ENCODE measurements at places on chromosomes 5 and 9.

GRCh38 chr5:60842871-60843385 is 1.1 kb downstream of the ELOVL7 start:
- DNase-seq = no peak

- DNase-seq = no peak
Measured at GRCh38 chr9:130483371-130483971, 38.7 kb downstream of the ASS1 start.

DNA sequence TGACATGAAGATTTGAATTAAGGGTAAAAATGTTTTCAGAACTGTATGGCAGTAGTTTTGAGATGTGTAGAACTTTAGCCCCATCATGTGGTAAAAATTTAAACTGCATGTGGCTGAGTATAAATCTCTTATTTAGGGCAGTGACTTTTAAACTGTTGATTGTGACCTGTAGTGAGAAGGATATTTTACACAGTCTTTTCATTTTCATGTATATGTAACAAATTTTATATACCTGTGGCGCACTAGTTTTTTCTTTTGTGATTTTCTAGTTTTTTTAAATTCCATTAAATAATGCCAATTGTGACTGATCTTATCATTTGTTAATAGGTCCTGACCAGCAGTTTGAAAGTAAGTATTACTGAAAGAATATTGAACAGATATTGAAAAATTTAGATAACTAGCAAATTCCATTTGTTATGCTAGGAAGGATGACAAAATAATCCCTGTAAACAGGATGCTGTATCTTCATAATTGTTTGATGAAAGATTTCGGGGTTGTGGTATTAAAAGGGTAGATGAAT is 47.2 kb downstream of the GPBP1 start:
- peak; percentile 62 for DNase-seq

DNA sequence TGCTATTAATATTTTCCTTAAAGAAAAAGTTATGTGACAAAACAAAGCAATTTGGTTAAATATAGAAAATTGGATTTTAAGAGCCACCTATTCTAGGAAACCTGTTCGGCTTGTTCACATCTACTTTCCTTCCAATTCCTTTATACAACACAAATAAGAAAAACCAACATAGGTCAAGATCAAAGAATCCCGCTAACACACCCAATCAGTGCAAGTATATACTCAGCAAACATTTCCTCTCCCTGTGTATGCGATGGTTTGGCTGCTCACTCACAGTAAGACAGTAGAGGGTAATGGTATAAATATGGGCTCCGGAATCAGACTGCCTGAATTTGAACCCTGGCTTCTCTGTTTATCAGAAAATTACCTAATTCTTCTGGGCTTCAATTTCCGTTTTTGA is 757.5 kb upstream of the ZNF608 start:
- DNase-seq = no peak

DNA sequence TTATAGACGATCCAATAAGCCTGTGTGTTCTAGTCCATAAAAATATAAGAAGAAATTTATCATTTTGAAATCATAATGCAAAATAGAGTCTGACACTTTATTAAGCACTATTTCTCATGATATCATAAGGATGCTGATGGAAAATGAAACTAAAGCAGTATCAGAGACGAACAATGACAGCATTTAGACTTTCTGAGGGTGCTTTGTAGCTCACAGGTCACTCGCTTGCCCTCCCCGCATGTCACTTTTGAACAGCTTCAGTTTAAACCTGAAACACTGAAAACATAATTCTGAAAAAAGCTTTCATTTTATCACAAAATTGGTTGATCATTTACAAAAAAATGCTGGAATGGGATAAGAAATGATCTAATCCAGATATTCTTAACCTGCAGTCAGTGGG is 247.1 kb downstream of the EBF1 start:
- no peak for DNase-seq

- DNase-seq = no peak
Measured at GRCh38 chr9:223152-223551, 8.5 kb downstream of the DOCK8 start.

- DNase-seq = no peak
Measured at GRCh38 chr5:149995385-149996204, 4.9 kb downstream of the TIGD6 start.

GRCh38 chr5:42643360-42643759 is 113.3 kb upstream of the CCDC152 start:
- DNase-seq = no peak

- no peak for DNase-seq
Measured at GRCh38 chr9:127966416-127967150, 14.2 kb downstream of the EEIG1 start.

DNA sequence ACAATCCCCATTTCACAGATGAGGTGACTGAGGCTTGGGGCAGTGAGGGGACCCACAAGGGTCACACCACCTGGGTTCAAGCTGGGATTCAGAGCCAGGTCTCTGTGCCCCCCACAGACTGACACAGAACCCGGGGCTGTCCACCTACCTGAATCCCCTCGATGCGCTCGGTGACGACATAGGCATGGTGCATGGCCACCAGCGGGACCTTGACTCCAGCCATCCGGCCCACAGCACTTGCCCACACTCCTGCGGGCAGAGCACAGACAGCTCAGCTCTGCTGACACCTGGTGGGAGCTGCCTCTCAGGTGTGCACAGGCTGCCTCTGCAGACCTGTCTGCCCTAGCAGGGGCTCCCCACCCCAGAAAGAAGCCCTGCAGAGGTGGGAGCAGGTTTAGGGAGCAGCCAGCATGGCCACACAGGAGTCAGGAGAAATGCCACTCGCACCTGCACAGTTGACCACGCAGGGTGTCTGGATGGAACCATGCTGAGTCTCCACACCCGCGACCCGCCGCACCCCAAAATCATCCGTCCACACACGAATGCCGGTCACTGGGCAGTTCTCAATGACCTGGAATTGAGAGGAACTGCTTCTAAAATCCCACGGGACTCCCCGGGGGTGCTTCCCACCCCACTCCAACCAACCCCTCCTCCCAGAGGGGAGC is 8.4 kb downstream of the SARDH start:
- DNase-seq = no peak

DNA sequence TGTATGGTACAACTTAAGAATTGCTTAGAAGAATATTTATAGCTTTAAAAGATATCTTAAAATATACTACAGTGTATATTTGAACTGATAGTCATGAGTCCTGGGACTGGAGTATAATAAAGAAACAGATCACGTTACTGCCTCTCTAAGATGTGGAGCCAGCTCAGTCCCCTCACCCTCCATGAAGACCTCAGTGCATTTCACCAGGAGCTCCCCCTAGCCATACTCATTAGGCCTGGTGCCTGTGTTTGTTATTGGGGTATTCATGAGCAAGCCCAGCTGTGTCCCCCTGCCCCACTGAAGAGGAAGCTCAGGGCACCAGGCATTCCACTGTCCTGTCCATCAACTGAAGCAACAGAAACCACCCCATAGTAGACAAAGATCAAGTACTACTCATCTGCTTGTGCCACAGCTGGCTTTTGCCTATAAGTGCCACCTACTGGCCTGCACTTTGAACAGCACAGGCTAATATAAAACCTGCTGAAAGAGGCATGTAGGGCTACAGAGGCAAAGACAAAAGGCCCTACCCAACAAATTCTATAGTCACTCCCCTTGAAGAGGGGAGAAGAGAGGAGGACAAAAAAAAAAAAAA is 850.2 kb upstream of the NUDT12 start:
- peak; percentile 0 for DNase-seq

DNA sequence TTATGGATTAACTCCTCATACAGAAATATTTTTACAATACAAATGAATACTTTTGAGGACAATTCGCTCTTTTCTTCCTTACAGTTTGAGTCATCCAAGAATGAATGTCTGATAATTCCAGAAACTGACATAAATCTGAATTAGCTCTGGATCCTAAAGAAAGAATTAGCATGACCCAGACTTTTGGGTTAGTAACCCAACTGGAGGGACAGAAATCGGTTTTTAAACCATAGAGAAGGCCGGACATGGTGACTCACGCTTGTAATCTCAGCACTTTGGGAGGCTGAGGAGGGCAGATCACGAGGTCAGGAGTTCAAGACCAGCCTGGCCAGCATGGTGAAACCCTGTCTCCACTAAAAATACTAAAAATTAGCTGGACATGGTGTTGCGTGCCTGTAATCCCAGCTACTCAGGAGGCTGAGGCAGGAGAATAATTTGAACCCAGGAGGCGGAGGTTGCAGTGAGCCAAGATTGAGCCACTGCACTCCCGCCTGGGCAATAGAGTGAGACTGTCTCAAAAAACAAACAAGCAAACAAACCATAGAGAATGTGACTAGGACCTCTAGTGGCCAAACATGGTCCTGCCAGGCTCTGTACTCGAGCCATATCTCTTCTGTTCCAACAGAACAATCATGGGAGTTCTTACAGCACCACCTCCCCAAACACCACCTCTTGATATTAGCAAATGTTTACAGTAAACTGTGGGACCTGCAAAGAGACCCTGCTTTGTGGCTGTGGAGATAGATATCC is 44.8 kb downstream of the LURAP1L start:
- no peak for DNase-seq

DNA sequence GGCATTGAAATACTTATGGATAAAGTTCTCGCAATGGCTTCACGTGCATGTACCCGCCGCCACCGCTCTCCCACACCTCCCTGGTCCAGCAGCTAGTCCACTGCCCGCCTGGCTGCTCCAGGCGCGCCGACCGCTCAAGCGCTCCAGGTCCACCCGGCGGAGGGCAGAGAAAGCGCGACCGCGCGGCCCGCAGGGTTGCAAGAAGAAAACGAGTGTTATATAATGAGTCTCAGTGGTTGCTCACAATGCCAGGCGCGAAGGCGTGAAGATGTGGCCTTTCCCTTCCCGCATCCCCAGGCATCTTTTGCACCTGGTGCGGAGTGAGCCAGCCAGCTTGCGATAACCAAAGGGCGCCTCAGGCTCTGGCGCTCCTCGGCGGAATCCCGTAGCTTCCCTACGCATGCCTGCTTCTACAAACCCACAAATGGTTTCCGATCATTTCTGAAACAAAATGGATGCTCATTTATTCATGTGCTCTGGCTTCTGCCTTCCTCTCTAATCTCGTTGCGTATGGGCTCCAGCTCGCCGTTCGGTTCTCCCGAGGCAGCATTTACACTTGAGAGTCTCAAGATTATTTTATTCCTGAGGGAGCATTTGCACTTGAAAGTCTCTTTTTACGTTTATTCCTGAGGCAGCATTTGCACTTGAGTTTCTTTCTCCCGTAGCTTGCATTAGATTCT is 25.7 kb downstream of the CDKN2A start:
- no peak for DNase-seq

- DNase-seq = no peak
Measured at GRCh38 chr9:23938908-23939307, 112.9 kb upstream of the ELAVL2 start.

DNA sequence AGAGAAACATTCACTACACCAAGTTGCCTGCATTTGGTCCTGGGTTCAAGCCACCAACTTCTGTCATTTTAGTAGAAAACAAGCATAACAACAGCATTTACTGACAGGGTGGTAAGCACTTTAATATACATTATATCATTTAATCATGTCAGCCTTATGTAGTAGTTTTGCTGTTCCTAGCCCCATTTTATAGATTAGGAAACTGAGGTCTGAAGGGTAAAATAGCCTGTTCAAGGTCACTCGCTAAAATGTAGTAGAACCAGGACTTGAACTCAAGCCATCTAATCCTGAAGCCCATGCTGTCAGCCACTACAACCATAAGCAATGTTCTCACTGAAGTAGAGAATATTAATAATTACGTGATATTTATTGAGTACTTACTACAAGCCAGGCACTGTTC is 59.7 kb upstream of the TRIM32 start:
- DNase-seq = no peak

GRCh38 chr5:39648085-39648847 is 223.5 kb upstream of the DAB2 start:
- DNase-seq = no peak

DNA sequence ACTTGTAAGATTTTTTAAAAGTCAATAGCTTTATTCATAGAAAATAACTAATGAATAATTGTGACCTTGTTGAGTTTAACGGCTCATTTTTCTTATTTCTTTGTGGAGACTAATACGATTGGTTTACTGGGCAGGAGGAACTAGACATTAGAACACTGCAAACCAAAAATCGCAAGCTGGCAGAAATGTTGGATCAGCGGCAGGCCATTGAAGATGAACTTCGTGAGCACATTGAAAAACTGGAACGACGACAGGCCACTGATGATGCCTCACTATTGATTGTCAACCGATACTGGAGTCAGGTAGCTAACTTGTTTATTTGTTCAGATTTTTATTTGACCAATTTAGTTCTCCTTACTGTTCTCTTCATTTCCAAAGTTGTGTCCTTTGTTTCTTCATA is 6.4 kb downstream of the RNF20 start:
- DNase-seq = no peak

- no peak for DNase-seq
Measured at GRCh38 chr9:76912636-76913275, 6.8 kb upstream of the PRUNE2 start.
